Brain (organoid and tissue), 16 donors: ENCODE measurements at places on chromosomes 12 and 14.
A peak's percentile ranks its signal among the peaks of the same experiment; 100 is the strongest.

DNA sequence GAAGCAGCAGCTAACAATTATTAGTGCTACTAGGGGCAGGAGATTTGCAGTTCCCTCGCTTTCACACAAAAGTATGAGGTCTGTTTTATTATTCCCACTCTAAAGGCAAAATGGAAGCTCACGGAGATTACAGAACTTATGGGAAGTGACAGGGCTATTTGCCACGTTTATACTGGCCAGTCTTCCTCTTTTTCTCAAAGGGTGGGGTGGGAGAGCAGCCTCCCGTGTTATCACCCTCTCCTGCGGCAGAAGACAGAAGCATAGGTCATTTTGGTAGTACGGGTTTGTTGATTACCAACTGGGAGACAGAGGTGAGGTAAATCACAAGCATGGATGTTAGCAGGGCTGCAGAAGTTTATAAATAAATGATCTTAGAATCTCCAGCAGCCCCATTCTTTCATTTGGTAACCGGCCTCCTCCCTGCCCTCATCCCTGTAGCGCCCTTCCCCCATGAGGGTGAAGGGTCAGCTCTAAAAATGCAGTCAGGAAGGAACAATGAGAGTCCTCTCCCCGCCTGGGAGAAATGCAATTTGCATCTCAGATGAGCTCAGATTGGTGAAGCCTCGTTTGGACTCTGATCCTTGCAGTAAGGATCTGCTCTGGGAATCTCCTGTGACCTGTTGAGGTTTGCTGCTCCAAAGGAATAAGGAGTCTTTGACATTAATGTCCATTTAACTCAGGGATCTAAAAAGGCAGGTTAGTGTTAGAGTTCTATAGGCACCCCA lies 44.7 kb upstream of the SINHCAF start:
- DNase-seq: peak; percentile 60

GRCh38 chr14:91774140-91775096 lies 42.5 kb upstream of the CATSPERB start:
- no peak for DNase-seq

DNA sequence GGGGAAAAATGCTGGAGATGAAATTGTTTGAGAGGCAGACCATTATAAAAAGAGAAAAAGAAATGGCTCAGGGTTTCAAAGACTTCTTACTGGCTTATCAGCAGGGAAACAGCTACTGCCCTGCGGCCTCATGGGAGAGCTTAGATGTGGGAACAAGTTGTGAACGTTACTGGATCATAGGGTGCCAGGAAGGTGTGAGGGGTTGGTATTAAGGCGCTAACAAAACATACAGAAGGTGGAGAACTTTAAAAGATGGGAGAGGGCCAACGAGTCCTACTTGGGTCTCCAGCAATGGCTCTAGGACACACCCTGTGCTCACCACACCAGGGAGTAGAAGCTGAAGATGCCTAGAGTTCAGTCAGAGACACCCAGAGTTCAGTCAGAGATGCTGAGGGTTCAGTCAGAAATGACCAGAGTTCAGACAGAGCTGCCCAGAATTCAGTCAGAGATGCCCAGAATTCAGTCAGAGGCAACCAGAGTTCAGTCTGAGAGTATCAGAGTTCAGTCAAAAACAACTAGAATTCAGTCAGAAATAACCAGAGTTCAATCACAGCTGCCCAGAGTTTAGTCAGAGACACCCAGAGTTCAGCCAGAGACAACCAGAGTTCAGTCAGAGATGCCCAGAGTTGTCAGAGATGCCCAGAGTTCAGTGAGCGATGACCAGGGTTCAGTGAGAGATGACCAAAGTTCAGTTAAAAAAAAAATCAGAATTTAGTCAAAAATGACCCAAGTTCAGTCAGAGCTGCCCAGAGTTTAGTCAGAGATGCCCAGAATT lies 1103.6 kb downstream of the BCL11B start:
- no peak for DNase-seq

DNA sequence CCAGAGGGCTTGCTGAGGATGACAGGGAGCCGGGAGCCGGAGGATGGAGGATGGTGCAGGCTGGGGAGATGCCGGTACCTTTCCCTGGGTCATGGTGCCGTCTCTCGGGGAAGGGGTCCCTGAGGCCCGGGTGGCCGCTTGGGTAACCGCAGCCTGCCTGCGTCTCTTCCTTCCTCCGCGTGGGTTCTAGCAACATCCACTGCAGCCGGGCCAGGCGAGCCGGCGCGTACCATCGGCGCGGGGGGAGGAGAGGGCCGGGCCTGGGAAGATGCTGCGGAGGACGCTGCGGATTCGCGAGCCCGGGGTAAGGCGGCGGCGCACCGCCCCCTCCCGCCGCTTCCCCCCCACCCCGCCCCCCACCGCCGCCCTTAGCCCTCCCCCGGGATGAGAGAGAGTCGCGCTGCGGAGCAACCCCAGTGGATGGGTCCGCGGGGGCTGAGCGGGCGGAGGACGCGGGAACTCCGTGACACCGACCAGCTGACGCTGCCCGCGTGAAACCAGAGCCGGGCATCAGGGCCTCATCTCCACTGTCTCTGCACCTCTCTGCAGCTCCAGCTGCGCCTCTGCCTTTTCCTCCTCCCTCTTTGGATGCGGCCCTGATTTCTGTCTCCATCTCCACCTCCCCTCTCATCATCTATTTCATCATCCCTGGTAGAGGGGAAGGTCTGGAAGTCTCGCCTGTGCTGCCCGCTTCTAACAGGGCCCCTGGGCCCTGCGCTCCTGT lies at the start of gene FAIM2:
Gene FAIM2 (minus strand): TSS at position 201 of the 724 bp plus-strand sequence. CDS start 108 bp downstream, at position 93.
- DNase-seq: peak; percentile 90

- DNase-seq: no peak
These were observed 411.2 kb downstream of the AEBP2 start for GRCh38 chr12:19850346-19851065.

DNA sequence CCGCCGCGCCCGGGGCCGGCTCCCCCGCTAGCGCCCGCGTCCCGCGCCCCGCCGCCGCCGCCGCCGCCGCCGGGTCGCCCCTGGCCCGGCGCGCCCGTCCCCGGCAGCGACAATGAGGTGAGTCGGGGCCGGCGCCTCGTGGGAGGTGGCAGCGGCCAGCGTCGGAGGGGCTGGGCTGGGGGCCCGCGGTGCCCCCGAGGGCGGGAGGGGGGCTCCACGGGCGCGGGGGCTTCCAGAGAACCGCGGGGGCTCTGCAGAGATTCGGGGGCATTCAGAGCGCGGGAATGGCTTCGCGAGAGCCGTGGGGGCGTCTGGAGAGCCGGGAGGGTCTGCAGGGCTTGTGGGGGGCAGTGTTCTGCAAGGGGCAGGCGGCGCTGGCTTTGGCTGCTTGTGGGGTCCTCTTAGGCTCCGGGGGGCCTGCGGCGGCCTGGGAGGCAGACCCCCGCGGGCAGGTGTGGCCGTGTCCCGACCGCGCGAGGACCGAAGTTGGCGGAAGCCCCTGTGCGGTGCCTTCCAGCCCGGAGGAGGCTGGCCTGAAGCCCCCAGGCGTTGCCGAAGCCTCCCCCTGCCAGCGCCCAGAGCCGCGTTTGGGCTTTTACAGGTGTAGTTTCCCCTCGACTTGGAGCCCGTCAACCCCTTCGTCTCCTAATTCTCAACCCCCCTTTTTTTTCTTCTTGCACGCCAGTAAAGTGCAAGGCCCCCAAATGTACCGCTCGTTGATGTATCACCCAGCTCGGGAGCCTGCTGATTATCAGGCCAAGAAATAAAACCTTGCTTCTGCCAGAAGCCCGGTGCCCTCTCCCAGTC lies 93.1 kb upstream of the EVL start:
- peak; percentile 57 for DNase-seq

- no peak for DNase-seq
These were observed 22.1 kb downstream of the SCARB1 start for GRCh38 chr12:124841558-124841945.

DNA sequence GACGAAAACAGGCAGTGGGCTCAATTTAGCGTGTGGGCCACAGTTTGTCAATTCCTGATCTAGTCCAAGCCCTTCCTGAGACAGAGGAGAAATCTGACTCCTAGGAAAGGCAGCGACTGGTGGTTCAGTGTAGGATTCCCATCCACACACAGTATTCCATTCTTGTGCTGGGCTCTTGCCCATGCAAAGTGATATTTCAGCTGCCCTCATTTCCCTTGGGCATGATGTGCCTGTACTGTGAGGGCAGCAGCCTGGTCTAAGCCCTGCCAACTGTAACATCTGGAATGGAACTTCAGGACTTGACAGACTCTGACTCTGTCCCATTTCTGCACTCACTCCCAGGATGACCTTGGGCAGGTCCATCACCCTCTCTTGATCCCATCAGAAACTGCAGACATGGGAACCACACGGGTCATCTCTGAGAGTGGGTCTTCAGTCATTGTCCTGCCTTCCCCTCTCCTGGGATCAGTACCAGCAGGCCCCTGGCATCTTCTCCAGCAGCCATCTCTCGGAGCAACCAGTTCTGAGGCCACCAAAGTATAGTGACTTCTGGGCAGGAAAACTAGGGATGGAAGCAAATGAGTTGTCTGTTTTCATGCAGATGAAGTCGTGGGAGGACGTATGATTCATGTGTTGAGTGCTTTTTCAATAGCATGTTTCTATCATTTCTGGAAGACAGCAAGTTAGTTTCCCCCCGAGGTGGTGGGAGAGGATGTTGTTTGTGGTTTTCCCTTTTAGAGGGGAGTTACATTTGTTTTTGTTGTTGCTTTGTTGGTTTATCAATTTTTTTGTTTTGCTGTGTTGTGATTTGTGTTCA lies 54.2 kb upstream of the BCL2L14 start:
- no peak for DNase-seq

- no peak for DNase-seq
These were observed 34.9 kb upstream of the SIX1 start for GRCh38 chr14:60684203-60684602.

- DNase-seq: no peak
These were observed 9.2 kb downstream of the PHB2 start for GRCh38 chr12:6961278-6961694.

DNA sequence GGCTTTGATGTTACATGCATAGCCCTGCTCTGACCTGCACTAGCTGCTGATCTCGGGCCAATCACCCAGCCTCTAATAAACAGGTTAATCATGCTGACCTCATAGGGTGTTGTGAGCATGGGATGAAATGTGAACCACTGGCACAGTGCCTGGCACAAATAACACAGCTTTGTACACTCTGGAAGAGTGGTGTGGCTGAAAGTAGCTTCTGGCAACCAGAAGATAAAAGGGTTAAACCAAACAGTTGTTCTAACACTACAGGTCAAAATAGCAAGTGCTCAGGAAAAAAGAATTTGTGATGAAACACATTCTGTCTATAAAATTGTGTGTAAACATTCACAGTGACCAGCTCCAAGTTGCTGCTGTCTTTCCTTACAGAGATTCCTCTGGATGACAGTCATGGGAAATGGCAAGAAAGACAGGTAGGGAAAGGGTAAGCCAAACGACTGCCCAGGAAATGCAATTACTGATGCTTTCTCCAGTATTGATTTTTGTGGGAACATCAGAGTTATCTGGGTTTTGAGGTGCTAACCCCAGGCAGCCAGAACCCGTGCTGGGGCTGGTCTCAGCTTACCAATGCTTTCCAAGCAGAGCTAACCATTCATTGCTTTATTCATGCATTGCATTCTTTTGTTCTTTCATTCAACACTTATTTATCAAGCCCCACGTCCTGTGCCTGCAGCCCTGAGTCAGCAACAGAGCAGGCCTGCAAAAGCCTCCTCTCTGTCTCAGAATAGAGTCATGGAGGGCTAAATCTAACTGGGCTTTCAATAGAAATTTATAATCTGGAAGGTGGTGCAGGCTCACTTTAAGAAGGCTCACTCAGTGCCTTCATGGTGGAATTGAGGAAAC lies 38.1 kb upstream of the CAPRIN2 start:
- no peak for DNase-seq

- no peak for DNase-seq
These were observed 84.1 kb upstream of the ZDHHC17 start for GRCh38 chr12:76679778-76680177.

DNA sequence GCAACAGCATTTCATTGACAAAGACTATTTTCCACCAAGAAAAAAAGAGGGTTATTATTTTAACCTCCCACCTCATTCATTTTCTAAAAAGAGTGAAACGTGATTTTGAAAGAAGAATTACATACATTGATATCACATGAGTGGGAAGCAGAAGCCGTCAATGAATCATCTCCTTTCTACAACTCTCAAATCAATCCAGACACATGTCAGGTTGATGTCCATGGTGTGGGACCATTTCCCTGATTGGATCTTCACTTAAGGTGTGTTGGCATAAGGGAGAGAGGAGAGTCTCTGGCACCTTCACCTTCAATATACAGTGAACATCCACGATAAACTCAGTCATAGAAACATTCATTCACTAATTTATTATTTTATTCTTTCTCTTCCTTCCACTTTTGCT lies 1095.1 kb downstream of the BCL11B start:
- DNase-seq: no peak

GRCh38 chr14:54782751-54783659 lies 119.6 kb downstream of the GCH1 start:
- DNase-seq: no peak

DNA sequence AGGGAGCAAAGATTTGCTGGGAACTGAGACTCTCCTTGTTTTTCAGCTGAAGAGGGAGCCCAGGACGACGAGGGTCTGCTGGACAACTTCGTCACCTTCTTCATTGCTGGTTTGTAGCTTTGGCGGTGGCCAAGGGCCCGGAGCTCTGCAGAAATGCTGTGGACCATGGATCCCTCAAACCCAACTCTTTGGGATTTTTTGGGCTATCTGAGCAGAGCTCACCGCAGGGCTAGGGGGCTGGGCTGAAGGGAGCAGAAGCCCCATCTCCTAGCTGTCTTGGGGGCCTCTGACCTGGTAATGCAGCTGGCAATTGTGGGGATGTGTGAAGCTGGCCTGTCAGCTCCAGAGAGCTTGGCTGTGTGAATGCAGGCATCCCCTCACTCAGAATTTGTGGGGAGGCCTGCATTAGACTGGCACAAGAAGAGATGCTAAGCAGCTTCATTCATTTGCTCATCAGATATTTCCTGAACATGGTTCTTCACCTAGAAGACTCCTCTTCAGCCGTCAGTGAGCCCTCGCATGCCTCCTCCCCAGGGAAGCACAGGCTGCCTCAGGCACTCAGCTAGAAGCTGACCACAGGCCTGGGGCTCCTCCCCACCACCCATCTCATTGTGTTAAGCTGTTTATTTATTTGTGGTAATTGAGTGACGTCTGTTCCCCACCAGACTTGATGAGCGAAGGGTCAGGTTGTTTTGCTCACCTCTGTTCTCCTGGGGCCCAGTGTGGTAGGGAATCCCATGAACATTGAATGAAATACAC lies 32.2 kb downstream of the CYP46A1 start:
- no peak for DNase-seq

DNA sequence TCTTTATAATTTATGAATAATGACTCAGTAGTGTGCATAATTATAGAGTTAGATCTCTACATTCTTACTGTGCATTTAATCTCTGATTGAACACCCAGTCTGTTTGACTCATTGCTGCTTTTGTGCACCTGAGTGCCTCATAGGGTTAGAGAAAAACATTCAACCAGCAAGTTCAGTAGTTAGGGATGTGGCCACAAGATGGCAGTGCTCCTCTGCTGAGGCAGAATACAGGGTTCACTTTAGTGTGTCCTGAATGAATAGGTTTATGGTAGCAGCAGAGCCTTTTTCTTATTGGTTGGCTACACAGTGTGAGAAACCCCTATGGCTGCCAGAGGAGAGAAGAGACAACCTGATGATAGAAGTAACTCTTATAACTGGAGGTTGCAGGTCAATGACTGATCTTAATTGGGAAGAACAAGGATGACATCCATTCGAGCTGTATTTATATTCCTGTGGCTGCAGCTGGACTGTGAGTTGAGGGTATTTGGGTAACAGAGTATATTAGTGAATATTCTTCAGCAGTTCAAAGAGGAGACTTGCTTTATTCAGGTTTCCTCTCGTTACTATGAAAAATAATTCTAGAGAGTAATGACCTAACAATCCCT lies 194.9 kb upstream of the OR4E1 start:
- DNase-seq: no peak

- DNase-seq: no peak
These were observed 59.2 kb upstream of the RTRAF start for GRCh38 chr14:51929910-51930682.
